ENCODE measurements at places on chromosomes 2 and 18.

- DNase-seq: peak; percentile 48
Measured at GRCh38 chr2:170817093-170818035, 677 bp downstream of the GAD1 start.

DNA sequence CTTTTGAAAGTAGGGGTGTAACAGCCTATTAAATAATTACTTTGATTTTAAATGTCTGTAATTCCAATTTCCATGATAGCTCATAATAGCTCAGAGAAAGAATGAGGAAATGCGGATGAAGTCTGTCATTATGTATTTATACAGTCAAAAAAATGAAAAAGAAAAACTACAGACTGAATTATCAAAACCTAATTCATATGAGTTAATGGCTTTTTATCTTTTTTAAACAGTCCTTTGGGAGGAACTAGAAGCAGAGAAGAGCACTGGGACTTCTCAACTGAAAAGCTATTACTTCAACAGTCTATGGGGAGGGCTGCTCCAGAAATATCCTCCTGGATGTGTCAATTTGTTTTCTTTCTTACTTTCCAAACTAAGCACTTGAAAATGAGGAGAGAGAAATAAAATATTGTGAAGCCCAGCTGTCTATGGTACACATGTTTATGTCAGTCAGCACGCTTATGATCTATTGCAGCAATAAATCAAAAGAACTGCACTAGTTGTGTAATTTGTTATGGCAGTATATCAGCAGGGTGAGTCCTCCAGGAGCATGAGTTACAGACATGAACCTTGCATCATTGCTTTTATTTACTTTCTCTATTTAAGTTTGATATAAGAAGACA lies 1550.2 kb downstream of the LRP1B start:
- DNase-seq: no peak

- no peak for DNase-seq
Measured at GRCh38 chr2:133063775-133064174, 393.8 kb upstream of the LYPD1 start.

GRCh38 chr2:231191896-231192872 lies 6.2 kb upstream of the ARMC9 start:
- no peak for DNase-seq

- no peak for DNase-seq
Measured at GRCh38 chr2:128314348-128315121, 4.1 kb downstream of the HS6ST1 start.
